Activated CD4-positive, alpha-beta memory T cell treated with anti-CD3 and anti-CD28 coated beads for 36 hours (primary cell): ENCODE measurements at places on chromosomes 2 and 18.

- no peak for DNase-seq
These were observed 145.1 kb downstream of the GPD2 start for GRCh38 chr2:156581280-156581679.

GRCh38 chr2:15191789-15192188 lies 369.3 kb downstream of the NBAS start:
- no peak for DNase-seq

- no peak for DNase-seq
These were observed 80.3 kb downstream of the RTN4 start for GRCh38 chr2:54969940-54970338.

DNA sequence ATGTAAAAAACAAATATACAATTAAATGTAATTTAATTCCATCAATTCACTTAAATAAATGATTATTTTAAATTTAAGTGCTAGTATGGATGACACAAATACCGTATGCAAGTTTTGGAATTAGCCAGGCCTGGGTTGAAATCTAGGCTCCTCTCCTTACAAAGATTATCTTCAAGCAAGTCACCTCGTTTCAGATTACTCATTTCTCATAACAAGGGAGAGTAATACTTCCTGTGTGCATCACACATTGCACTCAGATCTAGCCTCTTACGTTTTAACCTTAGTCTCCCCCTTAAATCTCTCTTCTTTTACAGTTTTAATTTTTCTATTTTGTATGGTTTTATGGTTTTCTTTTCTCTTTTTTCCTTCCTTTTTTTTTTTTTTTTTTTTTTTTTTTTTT lies 1475.9 kb upstream of the NXPH2 start:
- DNase-seq = no peak

DNA sequence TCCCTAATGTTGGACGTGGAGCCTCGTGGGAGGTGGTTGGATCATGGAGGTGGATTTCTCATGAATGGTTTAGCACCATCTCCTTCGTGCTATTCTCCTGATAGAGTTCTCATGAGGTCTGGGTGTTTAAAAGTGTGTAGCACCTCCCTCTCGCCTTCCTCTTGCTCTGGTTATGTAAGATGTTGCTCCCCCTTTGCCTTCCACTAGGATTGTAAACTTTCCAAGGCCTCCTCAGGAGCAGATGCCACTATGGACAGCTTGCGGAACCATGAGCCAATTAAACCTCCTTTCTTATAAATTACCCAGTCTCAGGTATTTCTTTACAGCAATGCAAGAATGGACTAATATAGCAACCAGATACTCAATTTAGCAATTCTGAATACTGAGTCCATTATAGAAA lies 82.4 kb upstream of the PELI1 start:
- DNase-seq = no peak

DNA sequence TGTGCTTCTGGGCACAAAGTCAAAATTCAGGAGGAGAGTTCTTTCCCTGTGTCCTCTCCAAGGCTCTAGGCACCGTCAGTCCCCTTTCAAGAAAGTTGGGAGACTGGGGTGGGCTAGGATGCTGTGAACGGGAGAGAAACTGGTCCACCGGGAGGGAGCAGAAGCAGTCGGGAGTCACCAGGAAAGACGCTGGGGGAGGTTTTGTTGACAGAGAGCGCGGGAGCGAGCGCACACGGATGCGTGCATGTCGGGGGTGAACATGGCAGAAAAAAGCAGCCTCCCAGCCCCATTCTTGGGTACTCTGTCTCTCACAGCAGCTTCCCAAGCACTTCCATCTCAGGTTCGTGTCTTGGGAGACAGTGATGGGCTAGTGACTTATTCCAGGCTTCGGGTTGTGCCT lies 97.1 kb upstream of the PXDN start:
- DNase-seq = no peak

DNA sequence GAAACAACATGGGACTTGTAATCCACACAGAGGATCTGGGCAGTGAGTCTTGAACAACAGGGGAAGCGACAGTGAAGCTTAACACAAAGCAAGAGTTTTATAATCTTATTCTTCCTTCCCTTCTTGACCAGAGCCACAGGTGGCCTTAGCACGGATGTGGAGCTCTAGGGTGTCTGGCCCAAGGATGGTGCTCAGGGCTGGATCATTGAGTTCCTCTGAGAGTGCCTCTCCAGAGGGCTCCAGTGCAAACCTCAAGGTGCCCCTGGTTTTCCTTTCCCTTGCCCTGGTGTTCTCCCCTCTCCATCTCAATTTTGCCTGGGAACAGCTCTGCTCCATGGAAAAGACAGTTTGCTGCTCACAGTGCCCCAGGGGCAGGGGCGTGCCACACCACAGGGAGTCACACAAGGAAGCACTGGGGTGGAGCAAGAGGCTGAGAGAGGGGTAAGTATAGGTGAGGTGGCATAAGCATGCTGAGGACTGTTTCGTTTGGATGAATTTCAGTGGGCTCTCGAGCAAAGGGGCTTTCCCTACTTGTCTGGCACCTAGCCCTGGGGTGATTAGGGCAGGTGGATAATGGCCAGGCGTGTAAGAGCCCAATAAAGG lies 88.6 kb upstream of the B3GNT7 start:
- no peak for DNase-seq

GRCh38 chr2:19070886-19071285 lies 287.5 kb downstream of the OSR1 start:
- DNase-seq = no peak

GRCh38 chr2:239732666-239733010 lies 292.5 kb downstream of the NDUFA10 start:
- no peak for DNase-seq
